Activated CD8-positive, alpha-beta memory T cell treated with anti-CD3 and anti-CD28 coated beads for 1 hour (primary cell): ENCODE measurements at places on chromosomes 3 and 15.

GRCh38 chr3:47250309-47251060 lies 32.1 kb downstream of the KIF9 start:
- no peak for DNase-seq

DNA sequence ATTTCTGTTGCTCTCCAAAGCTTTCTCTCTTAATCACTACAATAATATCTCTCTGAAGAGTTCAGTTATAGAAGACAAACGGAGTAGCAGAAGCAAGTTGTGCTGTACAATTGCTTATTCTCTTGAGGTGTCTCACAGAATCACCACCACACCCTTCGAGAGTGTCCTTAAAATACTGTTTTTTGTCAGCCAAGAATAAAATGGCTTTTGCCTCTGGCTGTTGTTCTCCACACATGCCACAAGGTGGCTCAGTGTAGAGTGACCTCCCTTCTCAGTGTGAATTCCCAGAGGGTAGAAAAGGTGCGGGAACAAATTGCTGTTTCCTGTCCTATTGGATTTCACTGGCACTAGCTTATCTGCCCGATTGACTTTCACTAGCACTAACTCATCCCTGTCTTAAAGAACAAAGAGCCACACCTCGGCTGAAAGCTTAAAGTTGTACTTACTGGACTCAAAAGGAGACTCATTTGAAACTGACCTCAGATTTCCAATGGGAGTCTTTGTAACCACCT lies 134.2 kb upstream of the SATB1 start:
- no peak for DNase-seq

DNA sequence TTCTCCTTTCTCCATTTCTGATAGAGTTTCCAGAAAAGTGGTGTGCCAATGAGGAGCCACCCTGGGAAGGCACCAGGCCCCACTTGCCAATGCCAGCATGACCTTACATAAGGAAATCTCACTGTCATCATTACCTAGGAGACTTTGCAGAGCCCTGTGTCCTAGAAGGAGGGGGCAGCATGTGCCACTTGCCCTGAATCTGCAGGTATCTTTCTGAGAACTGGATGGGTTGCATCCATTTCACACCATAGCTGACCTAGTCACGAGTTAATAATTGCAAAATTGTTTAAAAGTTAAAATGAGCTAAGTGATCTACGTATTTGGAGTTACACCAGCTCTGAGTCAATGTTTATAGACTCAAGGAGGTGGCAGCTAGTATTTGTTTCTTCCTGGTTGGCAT lies 14.3 kb downstream of the CA12 start:
- DNase-seq: no peak

DNA sequence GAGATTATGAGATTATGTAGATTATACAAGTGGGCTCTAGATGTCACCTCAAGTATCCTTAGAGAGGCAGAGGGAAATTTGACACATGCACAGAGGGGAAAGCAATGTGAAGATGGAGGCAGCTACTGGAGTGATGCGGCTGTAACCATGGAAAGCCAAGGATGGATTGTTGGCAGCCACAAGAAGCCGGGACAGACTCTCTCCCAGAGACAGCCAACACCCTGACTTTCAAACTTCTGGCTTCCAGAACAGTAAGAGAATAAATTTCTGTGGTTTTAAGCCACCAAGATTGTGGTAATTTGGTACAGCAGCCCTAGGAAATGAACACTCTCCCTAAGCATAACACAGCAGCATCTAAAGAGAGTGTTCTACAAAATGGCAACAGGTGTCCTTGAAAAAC lies 34.4 kb upstream of the PRICKLE2 start:
- DNase-seq: no peak

- no peak for DNase-seq
These were observed 1398.0 kb upstream of the ALCAM start for GRCh38 chr3:103968751-103969150.

GRCh38 chr15:98002866-98003265 lies 42.4 kb downstream of the ARRDC4 start:
- no peak for DNase-seq

GRCh38 chr3:67875858-67876257 lies 221.4 kb upstream of the SUCLG2 start:
- DNase-seq: no peak

DNA sequence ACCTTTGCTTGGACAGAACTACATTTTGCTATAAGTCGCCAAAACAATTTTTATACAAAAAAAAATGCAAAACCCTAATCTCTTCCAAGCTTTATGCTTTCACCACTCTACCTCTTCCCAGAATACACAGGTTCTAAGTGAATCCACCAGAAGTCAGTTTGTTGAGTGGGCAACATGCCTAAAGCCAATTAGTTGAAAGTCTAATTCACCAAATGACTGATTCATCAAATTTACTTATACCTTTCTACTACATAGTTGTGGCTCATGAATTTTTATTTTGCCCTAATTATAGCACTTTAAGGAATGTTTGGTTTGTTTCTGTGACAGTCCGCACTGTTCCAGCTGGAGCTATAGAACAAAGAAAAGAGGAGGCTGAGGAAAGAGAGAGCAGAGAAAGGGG lies 265.9 kb upstream of the TGFBR2 start:
- no peak for DNase-seq

GRCh38 chr15:78616506-78616905 lies 4.3 kb downstream of the CHRNA3 start:
- DNase-seq: no peak

GRCh38 chr15:68552344-68552743 lies 26.4 kb upstream of the CORO2B start:
- no peak for DNase-seq

DNA sequence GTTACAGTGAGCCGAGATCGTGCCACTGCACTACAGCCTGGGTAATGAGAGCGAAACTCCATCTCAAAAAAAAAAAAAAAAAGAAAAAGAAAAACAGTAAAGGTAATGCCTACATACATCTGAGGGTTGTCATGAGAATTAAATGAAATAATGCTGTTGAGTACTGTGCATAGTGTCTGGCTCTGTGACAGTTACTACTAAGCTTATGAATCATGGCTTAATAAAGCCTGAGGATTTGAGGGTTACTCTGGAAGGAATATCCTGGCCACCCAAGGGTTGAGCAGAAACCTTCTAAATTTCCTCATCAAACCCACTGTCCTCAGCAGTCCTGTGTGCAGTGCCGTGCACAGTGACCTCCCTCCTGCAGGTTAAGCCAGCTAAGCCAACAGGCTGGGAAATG lies 26.8 kb upstream of the ELP6 start:
- no peak for DNase-seq

DNA sequence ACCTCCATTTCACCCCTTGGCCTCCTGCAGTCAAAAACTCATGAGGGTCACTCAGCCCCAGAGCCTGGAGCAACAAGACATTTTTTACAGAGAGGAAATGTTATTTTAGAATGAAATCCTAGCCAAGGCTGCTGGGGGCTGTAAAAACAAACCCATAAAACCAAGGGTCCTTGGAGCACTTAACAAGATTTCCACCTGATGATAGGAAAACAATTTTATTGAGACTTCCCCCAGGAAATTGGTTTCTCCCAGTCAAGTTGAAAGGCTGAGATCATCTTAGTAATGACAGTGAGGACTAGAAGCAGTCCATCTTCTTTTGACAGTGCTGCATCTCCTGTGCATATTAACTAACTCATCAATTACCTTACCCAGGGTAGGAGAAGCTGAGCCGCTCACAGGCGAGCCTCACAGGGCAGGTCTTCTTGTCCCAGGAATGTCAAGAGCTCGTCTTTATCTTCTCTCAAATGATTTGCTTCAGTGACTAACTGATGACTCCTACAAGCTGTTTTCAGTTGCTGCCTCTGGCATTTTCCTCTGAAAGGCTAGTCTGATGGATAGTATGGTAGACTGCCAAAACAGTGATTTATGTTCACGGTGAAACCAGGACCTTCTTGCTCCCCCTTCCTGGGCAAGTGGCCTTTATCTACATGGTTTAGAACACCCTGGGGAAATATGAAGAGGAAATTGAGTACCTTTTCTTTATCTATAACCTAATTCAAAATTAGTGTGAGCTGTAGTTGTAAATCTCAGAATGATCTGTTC lies 34.6 kb upstream of the AEN start:
- DNase-seq: no peak

- no peak for DNase-seq
These were observed 116.3 kb downstream of the DTWD1 start for GRCh38 chr15:49737127-49737526.

GRCh38 chr3:149632225-149632624 lies 25.6 kb downstream of the WWTR1 start:
- DNase-seq: no peak

- no peak for DNase-seq
These were observed 79.3 kb upstream of the CBLB start for GRCh38 chr3:105948101-105948500.

- no peak for DNase-seq
These were observed 108.8 kb downstream of the LRRK1 start for GRCh38 chr15:101027920-101028319.

GRCh38 chr3:65672871-65673815 lies 365.6 kb downstream of the MAGI1 start:
- no peak for DNase-seq
